ENCODE measurements at places on chromosomes 12 and 14.
A peak's percentile ranks its signal among the peaks of the same experiment; 100 is the strongest.

DNA sequence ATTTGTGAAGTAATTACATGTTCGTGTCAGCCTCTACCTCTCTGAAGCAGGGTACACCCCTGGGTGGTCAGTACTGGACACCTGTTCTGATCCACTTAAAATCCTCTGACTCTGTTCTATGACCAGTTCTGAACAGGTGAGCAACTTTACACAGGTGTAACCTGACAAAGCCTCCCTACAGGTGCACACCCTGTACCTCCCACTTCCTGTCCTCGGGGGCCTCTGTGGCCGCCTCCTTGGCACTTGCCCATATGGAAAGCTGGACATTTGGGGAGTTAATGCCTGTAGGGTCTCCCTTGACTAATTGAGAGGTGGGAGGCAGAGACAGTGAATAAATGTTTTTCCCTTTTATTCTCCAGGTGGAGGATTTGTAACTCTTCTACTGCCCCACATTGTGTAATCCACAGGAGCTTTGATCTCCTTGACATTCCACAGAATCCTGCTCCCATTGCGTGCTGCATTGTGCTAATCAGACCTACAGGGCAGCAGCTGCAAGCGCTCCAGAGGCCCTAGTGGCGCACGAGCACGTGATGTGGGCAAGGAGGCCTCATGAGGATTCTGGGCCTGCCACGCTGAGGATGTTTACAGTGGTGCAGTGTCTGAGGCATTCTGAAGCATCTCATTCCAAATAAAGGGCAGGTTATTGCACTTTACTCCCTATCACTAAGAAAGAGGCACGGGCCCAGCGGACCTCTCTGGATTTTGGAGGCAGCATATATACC lies 45.8 kb upstream of the BATF start:
- no peak for DNase-seq

DNA sequence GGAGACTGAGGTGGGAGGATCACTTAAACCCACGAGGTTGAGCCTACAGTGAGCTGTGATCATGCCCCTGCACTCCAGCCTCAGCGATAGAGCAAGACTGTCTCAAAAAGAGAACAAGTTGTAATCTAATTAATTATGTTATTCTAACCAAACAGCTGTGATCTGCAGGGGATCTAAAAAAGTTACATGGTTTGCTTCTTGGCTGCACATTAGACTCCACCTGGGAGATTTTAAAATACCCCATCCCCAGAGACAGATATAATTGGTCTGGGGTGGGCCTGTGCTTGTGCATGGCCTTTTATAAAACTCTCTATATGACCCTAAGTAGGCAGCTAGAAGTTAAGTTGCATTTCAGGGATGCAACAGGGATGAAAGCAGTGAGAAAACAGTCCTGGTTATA lies 76.7 kb downstream of the SCAF11 start:
- no peak for DNase-seq

DNA sequence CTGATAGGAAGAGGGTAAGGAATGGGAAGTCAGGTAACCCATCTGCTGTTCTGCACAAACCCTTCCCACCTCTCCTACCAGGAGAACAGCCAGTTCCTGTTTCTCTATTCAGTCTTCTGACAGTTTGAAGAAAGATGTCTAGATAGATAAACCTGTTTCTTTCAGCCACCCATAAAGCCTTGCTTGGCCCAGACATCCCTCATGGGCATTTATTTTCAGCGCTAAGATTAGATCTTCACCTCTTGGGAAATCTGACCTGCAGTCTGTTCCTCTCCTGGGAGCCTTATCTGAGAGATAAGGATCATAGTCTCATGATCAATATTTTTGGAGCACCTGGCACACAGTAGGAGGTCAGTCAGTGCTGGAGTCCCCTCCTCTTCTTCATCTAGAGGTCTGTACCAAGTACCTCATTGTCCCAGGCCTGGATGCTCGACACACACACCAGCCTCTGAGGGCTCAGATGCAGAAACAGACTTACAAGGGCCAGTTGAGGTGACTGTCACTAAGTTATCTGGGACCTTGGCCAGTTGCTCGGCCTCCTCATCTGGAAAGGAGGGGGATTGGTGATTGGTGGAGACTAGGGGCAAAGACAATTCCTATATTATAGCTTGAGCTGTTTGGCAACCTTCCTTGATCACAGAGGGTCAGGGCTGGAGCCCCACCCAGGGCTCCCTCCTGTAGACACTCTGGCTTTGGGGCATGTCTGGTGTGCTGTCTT lies 18.2 kb downstream of the ACVRL1 start:
- no peak for DNase-seq

GRCh38 chr14:39342768-39343167 lies 89.5 kb downstream of the FBXO33 start:
- no peak for DNase-seq

DNA sequence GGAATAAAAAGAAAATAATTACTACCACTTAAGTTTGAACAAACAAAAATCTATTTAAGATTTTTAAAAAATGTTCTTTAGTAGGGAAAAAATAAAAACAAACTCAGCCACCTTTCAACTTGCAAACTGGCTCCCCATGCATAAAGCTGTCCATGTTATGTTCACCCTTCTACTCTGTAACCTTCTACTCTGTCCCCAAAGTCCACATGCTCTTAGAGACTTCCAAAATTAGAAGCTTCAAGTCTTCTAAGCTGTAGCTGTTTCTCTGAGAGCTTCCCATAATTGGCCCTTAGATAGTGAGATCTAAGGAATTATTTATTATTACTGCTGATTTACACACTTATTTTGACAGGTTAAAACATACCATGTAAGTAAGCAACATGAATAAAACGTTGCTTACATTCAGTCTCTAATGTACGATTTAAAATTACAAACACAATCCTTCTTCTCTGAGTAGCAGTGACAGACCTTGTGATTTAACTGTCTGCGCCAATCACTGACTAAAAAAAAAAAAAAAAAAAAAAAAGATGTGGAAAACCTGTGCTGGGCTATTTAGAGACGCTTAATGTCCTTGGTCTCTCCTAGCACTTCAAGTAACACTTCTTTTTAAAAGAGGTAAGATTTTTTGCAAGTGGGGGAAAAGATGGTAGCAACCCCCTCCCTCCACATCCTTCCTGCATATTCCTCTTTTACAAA lies 28.3 kb upstream of the GRIP1 start:
- no peak for DNase-seq

- no peak for DNase-seq
Observed at GRCh38 chr14:99870617-99871016, 77.4 kb downstream of the EML1 start.

GRCh38 chr14:80212023-80212397 lies 706 bp upstream of the DIO2 start:
- DNase-seq, result no peak

GRCh38 chr14:24351517-24351916 lies 11.7 kb upstream of the RIPK3 start:
- no peak for DNase-seq

GRCh38 chr12:7058163-7058845 lies 2.2 kb upstream of the C1S start:
- no peak for DNase-seq

DNA sequence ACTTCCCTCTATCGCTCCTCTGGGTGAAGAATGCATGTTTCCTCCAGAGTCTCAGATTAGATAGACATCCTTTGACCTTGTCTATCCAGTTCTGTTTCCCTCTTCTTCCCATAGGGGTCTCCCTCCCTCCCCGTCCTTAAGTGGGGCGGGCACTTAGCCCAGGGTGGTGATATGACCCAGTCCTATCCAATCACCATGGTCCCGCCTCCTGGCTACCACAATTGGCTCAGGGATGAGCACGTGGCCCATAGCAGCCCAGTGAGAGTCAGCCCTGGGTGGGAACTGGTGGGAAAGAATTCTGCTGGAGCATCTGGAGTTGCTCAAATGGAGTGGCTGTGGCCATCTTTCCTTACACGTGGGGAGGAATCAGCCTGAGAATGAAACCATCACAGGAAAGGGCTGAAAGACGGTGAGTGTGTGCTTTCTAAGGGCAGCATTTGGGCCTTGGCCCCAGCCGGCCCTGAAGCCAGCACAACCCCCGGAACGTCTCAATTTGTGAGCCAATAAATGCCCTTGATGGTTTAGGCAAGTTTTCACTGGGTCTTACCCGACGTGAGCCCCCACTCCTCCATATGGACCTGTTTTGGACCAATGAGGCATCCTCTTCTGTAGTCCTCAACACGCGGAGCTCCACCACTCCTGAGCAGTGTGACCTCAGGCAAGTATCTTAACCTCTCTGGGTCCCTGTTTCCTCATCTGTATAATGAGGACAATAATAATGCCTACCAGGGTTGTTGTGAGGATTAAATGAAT lies 14.4 kb upstream of the MLXIP start:
- DNase-seq, result no peak

GRCh38 chr14:50768680-50769079 lies 62.3 kb downstream of the NIN start:
- no peak for DNase-seq

GRCh38 chr14:64549791-64550620 lies at the start of gene PPP1R36:
Gene PPP1R36 (plus strand): TSS chr14:64549961. CDS start chr14:64549998, 37 bp downstream.
- peak; percentile 24 for DNase-seq

GRCh38 chr12:128356547-128356946 lies 89.6 kb downstream of the TMEM132C start:
- DNase-seq, result no peak

- DNase-seq, result no peak
Observed at GRCh38 chr12:48986720-48987291, 8.7 kb downstream of the WNT1 start.

DNA sequence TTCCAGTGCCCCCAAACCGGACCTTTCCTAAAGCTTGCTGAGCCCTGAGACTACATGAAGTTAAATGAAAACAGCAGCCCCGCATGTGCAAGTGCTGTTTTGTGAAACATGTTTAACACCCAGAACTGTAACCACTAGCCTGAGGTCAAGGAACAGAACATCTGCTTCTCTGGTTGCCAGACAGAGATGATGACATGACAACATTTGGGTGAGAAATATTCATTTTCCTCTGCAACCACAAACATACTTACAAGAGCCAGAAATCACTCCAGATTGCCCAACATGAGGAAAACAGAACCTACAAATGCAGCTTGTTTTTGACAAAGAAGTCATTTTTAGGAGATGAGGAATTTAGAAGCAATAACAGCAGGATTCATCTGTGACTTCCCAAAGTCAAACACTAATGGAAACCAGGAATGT lies 110.4 kb downstream of the BCAT1 start:
- DNase-seq, result no peak

GRCh38 chr14:88542857-88543795 lies 11.7 kb downstream of the PTPN21 start:
- no peak for DNase-seq

- no peak for DNase-seq
Observed at GRCh38 chr12:56565510-56566101, 44.0 kb downstream of the RBMS2 start.

DNA sequence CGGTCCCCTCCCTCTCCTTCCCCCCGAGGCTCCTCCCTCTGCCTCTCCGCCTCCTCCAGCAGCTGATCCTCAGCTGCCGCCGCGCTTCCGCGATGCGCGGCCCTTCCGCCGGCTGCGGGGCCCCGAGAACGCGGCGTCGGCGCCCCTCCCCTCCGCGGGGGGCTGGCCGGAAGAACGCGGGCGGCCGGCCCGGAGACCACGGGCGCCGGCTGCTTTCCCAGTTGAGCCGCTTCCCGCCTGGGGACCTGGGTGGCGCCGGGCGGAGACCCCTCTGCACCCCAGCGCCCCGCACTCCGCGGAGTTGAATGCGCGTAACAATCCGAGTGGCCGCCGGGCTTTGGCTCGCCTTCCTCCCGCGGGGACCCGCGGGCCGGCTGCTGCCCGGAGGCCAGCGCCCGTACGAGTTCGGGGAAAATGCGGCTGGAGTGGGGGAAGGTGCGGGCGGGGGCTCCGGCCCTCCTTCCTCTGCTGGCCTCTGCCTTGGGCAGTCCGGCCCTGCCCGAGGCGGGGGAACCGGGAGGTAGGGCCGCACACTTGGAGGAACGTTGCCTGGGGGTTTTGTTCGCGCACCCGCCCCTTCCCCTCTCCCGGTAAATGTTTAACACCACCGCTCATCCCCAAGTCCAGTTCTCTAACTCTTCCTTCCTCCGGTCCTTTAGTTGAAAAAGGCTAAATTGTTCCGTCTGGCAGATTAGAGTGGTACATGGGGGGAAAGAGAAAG lies 393 bp upstream of the DCAF5 start:
- DNase-seq, result no peak

DNA sequence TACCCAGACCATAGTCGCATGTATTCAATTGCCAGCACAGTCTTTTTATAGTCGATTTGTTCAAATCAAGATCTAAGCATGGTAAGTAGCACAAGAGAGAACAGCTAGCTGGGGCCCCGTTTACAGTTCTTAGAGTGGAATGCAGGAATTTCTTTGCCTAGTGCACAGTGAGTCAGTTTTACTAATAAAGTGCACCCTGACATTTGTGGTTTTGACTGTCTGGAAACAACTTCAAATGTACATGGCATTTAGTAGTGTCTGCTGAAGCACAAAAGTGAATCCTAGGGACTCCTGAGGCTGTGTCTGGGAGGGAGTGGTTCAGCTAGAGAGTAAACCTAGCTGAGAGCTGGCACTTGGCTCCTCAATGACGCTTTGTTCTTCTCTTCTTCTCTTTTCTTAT lies 64.9 kb downstream of the TMX1 start:
- DNase-seq, result no peak

- no peak for DNase-seq
Observed at GRCh38 chr14:100629696-100630095, 42.5 kb upstream of the BEGAIN start.

GRCh38 chr12:81723361-81723760 lies 35.8 kb downstream of the PPFIA2 start:
- no peak for DNase-seq

GRCh38 chr12:81297601-81298000 lies 219.7 kb downstream of the ACSS3 start:
- no peak for DNase-seq

Measured in stimulated activated CD8-positive, alpha-beta memory T cell treated with anti-CD3 and anti-CD28 coated beads, Interleukin-4, amount 100 ng/mL, for 24 hours (primary cell).